ENCODE measurements at places on chromosomes 3 and 15. TPM values are rescaled to one million over a fixed set of nuclear protein-coding genes. Genes with fewer than 3 reads are reported as not detected.

The TMCO5A gene
- total RNA-seq: not detected

- H3K36me3 ChIP-seq: no peaks in the 10 kb centered on the region
- no peak overlapping the region for H3K4me3 ChIP-seq
- peaks cover 5% of the 10 kb centered on the region for H3K4me1 ChIP-seq
- no peak overlapping the region for H3K27ac ChIP-seq
- peak; percentile 46 for DNase-seq
Measured at GRCh38 chr15:39455471-39455991, 125.3 kb upstream of the THBS1 start.

The IL17RC gene
- total RNA-seq: 0.32 TPM

GRCh38 chr3:139564294-139564861 is 24.8 kb upstream of the RBP1 start:
- H3K4me1 ChIP-seq: no peaks in the 10 kb centered on the region
- no peaks in the 10 kb centered on the region for H3K36me3 ChIP-seq
- no peak for DNase-seq
- no peak overlapping the region for H3K27ac ChIP-seq
- no peak overlapping the region for H3K4me3 ChIP-seq
- no peaks in the 10 kb centered on the region for H3K27me3 ChIP-seq

All from activated CD8-positive, alpha-beta T cell treated with anti-CD3 and anti-CD28 coated beads for 36 hours (primary cell).